ENCODE measurements at places on chromosomes 7 and 10.

- no peak for DNase-seq
Measured at GRCh38 chr10:5036511-5036910, 32.9 kb upstream of the AKR1C2 start.

GRCh38 chr10:58638388-58638787, 125.7 kb downstream of the BICC1 start:
- DNase-seq: no peak

DNA sequence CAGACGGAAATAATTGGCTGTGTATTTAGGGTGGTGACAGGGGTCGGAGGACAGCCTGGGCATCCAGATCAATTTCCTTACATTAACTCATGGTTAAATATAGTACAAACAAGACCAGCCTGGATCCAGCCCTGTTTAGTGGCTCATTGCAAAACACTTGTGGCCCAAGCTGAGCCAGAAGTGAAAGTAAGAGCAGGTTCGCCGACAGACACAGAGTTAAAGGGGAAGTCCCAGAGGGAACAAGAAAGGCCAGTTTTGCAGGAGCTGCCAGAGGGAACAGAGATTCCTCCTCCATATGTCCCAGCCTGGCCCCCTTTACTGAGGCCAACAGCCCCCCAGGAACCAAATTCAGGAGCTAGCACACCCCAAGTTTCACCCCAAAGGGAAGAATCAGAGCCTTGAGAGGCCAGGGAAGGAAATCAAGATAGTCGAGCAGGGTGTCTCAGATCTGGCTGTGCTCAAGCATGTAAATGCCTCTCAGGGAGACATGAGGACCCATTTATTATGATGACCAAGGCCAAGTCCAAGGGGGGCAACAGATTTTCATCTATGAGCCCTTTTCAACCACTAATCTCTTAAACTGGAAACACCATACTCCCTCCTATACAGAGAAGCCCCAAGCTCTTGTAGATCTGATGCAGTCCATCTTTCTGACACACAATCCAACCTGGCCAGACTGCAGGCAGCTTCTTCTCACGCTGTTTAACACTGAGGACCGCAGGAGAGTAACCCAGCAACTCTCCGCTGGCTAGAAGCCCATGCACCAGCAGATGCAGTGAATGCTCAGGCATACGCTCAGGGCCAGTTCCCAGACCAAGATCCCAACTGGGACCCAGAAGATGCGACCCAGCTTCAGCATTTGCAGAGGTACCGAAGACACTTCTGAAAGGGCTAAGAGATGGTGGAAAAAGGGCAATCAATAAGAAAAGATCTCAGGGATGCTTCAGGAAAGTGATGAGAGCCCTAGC, 15.9 kb upstream of the ADCK2 start:
- peak; percentile 94 for DNase-seq

GRCh38 chr7:86844608-86845007, 200.9 kb downstream of the GRM3 start:
- DNase-seq: peak; percentile 7

- DNase-seq: no peak
Measured at GRCh38 chr7:155916926-155917655, 104.8 kb upstream of the SHH start.

DNA sequence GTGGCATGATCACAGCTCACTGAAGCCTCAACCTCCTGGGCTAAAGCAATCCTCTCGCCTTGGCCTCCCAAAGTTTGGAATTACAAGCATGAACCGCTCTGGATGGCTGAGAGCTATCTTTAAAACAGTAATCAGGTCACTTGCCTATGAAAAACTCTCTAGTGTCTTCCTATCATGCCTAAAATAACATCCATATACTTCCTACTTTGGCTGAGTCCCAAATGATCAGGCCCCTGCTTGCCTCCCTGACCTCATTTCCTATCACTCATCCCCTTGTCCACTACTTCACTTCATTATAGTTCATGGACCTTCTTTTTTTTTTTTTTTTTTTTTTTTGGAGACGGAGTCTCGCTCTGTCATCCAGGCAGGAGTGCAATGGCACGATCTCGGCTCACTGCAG, 28.0 kb downstream of the SEPTIN7 start:
- DNase-seq: peak; percentile 78

GRCh38 chr10:79382491-79382941, 35.2 kb downstream of the PPIF start:
- DNase-seq: no peak

GRCh38 chr7:157955348-157955999, 618.7 kb downstream of the DNAJB6 start:
- no peak for DNase-seq

DNA sequence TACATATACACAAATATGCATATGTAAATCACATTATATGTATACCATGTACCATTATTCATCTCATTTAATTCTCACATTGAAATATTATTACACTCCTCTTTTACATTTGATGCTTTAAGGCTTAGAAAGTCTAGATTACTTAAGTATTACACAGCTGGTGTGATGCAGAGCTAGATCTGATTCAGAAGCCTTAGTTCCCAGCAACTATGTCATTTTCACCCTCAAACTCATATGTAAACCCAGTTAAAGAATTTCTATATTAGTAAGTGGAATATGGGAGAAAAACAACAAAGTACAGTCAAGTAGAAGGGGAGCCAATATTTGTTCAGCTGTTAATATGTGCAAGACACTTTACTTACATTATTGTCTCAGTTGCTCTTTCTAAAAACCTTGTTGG, 74.3 kb upstream of the CSTF2T start:
- no peak for DNase-seq

DNA sequence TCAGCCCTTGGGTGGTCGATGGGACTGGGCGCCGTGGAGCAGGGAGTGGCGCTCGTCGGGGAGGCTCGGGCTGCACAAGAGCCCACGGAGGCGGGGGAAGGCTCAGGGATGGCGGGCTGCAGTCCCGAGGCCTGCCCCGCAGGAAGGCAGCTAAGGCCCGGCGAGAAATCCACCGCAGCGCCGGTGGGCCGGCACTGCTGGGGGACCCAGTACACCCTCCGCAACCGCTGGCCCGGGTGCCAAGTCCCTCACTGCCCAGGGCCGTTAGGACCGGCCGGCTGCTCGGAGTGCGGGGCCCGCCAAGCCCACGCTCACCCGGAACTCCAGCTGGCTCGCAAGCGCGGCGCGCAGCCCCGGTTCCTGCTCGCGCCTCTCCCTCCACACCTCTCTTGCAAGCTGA, 138.4 kb downstream of the BAMBI start:
- no peak for DNase-seq

DNA sequence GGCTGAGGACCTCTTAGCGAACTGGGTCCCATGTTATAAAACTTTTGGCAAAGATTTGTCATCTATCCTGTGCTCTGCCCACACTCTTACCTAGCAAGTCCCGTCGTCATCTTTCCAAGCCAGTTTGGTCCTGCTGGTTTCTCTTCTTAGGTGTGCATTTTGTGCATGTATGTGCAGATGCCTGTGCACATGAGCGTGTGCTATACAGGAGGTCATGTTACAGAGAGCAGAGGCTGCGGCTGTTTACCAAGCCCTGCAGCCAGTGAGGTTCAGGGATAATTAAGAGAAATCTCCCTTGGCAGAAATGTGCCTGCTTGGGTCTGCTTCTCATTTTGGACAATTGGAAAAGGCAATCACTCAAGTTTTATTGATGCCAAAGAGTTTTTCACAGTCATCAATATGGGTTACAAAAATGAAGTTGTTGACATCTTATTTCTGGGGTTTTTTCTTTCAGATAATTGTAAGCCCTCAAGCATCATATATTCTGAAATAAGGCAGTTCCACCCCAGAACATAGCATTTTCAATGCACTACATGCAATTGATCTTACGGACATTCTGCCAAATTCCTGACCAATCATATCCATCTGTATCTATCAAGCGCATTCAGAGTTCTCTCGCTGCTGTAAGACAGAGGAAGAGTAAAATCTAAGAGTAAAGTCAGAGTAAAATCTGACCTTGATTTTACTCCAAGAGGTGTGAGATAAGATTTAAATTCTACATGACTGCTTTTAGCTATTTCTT, 361.4 kb upstream of the ZNF32 start:
- no peak for DNase-seq

DNA sequence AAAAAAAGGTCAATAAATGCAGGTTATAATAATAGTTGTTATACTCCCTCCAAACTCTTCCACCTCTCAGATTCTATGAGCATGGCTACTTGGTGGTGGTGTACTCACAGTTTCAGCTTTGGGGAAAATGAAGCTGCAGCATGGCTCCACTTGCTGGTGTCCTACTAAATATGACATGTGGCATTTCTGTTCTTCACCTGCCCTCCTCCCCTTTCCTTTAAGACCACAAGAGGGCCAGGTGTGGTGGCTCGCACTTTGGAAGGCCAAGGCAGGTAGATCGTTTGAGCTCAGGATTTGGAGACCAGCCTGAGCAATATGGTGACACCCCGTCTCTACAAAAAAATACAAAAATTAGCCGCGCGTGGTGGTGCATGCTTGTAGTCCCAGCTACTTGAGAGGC, 101.1 kb downstream of the SLC37A3 start:
- DNase-seq: no peak

DNA sequence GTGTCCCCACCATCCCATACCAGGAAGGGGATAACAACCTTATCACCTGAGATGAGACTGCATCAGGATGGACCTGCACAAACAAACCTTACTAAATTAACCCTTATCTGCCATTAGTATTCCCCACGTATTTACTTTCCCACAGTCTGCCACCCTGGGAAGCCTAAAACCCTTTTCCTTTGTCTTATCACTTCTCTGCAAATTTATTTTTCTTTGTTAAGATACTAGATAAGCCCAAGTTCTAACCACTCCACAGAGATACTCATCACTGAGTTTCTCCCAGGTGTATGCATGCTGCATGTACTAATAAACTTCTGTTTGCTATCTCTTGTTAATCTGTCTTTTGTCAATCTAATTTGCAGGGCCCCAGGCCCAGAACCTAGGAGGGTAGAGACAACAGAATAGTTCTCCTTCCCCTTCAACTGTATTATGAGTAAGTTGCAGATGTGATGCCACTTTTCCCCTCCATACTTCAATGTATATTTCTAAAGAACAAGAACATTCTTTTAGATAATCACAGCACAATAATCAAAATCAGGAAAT, 66.0 kb downstream of the ELMO1 start:
- DNase-seq: no peak

GRCh38 chr10:367636-368035, 232.4 kb downstream of the ZMYND11 start:
- DNase-seq: no peak

DNA sequence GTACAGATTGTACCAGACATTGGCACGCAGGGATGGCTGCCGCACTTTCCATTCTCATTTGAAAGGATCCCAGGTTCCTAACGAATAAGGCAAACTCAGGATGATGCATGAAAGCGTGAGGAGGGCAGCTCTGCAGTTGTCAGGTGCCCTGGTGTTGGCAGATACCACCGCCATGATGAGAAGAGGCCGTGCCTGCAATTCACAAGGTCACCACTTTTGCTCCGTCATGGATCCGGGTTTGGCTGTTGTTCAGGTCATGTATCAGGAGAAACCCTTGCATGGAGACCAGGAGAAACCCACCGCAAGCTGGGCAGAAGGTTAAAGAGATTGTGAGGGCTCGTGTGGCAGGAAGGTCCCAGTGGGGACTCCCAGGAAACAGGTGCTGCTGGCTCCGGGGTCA, 233.2 kb downstream of the KLF6 start:
- DNase-seq: no peak

DNA sequence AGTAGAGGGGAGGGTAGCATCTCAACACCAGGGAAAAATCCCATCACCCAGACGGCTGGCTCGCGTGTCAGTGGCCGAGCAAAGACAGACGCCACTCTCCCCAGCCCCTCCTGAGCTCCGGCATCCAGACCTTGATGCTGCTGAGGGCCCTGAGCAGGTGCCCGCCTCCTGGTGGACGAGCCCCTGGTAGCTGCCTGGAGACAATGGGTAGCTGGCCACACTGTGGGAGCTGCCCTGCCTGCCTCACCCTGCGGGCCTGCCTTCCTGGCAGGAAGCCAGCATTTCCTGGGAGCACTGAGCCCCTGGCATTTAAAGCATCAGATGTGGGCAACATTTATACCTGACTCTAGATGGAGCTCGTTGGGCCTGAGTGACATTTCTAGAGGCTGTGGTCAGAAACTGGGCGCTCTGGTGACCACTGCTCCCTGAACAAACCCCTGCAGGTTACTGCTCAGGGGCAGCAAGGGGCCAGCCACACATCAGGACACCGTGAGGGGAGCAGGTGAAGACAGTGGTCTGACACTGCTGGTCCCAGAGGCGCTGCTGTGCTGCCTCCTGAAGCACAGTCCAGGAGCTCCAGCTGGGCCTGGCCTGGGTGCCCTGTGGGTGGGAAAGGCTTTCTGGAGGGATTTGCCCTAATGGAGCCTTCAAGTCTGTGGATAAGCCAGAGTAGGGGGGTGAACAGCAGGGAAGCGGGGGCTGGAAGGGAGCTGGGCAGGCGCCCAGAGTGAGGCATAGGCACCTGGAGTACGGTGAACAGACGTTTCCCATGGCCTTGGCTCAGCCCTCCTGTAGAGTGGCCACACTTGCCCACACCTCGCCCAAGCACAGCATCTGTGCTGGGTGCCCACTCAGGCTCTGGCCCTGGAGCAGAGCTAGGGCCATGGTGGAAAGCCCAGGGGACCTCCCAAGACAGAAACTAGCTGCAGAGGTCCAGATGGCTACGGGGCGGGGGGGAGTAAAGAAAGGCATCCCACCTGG, 138.7 kb downstream of the MAPK8 start:
- peak; percentile 24 for DNase-seq

DNA sequence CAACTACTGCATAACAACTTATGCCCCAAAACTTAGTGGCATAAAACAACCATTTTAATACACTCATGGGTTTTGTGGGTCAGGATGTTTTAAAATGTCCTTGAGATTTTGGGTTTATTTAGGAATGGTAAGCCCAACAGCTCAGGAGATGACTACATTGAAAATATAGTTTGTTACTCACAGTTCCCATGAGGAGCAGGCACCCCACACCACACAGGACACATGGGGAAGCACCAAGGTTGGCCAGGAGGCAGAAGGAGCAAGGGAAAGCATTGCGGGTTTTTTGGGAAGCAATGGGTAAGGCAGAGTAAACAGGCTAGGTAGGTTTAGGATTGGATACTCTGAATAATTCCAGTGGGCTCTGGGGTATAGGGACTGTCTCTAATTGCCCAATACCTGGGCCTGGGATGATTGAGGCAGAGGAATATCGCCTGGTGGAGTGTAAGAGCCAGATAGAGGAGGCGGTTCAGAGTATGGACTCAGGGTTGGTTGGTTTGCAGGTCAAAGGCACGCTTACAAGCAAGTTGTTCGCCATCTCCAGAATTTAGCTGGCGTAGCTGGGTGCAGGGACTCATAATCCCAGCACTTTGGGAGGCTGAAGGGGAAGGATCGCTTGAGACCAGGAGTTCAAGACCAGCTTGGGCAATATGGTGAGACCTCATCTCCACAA, 10.0 kb upstream of the MARVELD1 start:
- no peak for DNase-seq
